ENCODE measurements at places on chromosomes 7 and 10. TPM values are rescaled to one million over a fixed set of nuclear protein-coding genes. Genes with fewer than 3 reads are reported as not detected.

The OR2A1 gene
- total RNA-seq = not detected

The CTAGE8 gene
- total RNA-seq = 1.2 TPM

The CXCL12 gene
- not detected for total RNA-seq

The ABCB4 gene
- total RNA-seq = 0.16 TPM

The TMEM176A gene
- not detected for total RNA-seq

The KLLN gene
- total RNA-seq = 0.42 TPM

The CTNNA3 gene
- total RNA-seq = not detected

The ADIRF gene
- total RNA-seq = not detected

The TRIM50 gene
- not detected for total RNA-seq

The DENND2A gene
- total RNA-seq = 0.27 TPM

The CYP2E1 gene
- total RNA-seq = 0.73 TPM

The CREB5 gene
- not detected for total RNA-seq

The MYL10 gene
- total RNA-seq = not detected

Data from CD8-positive, alpha-beta T cell (primary cell).